D721Med (cell line): ENCODE measurements at places on chromosomes 12 and 14.

DNA sequence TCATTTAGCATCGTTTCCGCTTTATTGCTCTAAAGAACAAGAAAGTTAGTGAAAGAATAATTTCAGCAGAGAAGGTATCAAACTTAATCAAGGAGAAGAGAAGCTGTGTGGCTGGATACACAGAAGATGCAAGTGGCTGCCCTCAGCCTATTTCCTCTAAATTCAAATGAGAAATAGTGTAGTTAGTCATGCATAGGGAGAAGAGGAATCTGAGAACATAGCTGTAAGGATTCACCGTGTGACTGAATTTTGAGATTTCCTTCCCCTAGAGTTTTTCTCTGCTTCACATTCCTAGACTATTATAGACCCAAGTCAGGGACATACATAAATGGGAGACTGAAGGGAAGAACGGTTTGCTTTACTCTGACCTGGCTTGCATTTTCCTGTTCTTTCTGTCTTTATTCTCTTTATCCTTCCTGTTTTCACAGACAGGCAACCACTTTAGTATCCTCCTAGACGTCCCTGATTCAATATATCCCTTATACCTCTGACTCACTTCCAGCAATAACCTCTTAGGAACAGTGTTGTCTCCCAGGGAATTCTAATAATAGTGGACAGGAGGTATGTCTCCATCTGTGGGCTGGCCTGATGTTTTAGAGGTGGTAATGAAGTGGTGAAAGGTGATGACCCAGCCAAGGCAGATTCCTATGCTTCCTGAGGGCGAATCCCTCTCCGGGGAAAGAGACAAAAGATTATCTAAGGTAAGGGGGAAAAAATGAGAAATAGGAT, 7.0 kb downstream of the RNASE10 start:
- DNase-seq, result no peak

DNA sequence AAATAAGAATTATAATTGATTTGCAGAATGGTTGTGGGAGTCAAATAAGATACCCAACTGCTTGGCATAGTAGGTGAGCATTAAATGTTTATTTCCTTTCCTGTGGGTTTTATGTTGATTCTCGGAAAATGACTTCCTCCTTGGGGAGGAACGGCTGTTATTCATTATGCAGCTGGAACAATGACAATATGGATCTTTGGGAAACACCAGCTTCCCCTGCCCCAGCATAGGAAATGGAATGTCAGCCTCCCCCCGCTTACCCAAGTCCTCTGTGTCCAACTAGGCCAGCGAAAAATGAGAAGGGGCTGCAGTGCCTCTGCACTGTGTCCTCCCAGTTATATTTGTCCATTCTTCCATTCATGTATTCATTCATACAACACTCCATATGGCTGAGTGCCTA, 11.7 kb upstream of the CCDC177 start:
- no peak for DNase-seq

GRCh38 chr12:80825506-80825905, 108.8 kb downstream of the MYF5 start:
- no peak for DNase-seq

- DNase-seq, result no peak
Measured at GRCh38 chr14:80659783-80660182, 281.8 kb downstream of the CEP128 start.

DNA sequence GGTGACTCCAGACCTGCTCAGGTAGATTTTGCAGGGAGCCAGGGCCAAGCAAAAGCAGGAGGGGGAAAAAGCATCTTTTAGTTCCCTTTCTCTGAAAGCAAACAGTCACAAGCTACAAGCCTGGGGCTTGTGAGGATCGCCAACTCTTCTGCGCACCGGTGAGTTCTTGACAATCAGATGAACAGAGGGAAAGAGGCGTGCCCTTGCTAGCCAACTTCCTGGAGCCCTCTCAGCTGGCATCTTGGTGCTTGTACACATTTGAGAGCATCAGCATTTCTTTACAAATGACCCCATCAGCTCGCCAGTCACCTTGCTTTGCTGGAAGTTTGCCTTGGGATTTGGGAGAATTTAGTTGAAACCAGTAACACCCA, 55.5 kb downstream of the ZNF664 start:
- no peak for DNase-seq

DNA sequence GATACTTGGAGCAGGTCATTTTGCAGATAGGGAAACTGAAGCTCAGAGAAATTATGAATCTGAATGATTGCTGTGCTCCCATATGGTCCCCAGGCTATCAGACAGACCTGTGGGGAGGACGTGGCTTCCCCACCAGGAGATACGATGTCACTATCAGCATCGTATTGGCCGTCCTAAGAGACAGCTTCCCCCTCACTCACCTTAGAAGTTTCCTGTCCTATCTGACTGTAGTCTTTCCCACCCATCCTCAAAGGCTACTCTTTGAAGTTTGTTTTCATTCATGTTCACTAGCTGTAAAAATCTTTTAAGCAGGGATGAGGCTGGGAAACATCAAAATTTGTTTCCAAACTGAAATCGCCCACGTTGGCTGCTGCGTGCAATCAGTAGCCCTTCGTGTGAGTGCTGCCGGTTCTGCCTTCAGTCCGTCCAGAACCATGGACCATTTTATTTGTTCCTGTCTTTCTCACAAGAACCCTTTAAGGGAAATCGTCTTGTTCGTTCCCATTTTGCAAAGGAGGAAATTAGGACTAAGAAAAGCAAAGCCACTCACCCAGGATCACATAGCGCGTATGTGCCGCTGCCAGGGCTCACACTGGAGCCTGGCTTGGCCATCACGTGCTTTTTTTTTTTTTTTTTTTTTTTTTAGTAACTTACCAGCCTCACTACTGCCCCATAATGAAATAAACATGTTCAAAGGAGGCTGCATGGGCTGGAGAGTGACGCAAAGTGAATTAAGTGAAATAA, 1.0 kb upstream of the KDM2B start:
- DNase-seq, result no peak

DNA sequence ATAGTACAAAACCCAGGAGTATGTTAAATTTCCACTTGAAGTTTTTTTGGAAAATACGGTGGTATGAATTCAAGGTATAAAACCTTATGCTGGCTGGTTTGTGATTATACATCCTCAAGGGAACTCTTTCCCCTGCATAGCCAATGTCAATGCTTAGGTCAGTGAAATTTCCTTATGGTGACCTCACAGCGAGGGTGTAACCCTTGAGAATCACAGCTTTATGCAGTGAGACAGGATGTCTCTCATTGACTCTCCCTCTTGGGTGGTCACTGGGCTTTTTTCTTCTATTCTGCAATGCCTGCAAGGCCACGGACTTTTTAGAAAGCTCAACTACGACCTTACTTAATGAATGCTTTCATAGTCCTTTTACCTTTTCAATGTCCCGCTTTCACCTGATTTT, 64.4 kb downstream of the TMTC1 start:
- DNase-seq, result no peak

GRCh38 chr14:101033006-101033405, 129.5 kb upstream of the RTL1 start:
- DNase-seq, result no peak

- no peak for DNase-seq
Measured at GRCh38 chr12:49867570-49868341, 24.9 kb upstream of the BCDIN3D start.

DNA sequence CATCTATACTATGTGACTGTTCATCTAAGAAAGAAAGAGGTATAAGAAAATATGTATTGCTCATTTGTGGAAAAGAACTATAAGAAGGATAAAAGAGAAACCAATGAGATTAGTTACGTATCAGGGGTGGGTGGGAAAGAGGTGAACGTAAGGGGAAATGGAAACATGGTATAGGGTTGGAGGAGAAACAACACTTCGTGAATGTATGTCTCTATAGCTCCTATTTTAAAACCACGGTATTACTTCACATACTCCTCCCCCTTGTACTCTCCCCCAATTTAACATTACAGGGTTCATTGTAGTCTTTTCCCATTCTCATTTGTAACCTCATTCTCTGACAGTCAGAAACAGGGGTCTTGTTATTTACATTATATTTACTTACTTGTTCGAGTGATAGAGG, 120.4 kb downstream of the FOXG1 start:
- no peak for DNase-seq

DNA sequence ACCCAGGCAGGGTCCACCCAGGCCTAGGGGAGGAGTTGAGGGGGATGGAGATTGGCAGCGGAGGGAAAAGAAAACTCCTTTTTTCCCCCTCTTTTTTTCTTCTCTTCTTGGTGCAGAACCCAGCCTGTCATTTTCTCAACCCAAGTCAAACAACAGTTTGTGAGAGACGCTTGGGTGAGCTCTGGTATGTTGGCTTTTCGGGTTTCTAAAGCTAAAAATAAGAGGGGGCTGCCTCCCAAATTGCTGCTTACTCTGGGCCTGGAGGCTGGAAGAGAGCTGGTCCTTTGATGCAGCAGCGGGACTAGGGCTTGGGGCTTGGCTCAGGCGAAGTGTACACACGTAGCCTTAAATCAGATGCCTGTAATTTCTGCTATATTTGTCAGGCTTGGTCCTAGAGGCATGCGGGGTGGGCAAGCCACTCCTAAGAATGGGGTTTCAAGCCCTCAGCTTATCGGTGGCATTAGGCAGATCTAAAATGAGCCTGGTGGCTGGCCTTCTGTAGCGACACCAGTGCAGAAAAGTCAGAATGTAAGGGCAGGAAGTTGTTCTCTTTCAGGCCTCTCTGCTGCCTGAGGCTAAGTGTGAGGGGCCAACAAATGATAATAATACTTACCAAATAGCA, 816 bp upstream of the SLC8A3 start:
- no peak for DNase-seq

- no peak for DNase-seq
Measured at GRCh38 chr12:19760611-19761010, 321.3 kb downstream of the AEBP2 start.

GRCh38 chr14:105484069-105484996, 2.4 kb upstream of the CRIP1 start:
- DNase-seq, result no peak

DNA sequence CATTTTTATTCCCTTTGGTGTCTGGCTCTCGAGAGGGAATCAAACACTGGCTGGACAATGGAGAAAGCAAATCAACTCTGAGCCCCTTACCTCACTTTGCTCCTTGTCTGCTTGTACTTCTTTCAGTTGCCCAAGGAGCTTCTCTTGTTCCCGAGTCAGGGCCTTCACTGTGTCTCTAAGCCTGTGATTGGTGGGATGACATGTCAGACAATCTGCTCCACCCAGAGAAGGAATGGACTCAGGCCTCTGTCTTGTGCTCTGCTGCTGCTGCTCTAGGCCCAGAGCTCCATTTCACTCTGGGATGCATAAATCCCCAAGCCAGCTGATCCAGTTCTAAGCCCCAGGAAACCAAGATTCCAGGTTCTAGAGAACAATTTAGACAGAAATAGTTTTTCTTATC, 7.6 kb downstream of the CALCOCO1 start:
- DNase-seq, result no peak

DNA sequence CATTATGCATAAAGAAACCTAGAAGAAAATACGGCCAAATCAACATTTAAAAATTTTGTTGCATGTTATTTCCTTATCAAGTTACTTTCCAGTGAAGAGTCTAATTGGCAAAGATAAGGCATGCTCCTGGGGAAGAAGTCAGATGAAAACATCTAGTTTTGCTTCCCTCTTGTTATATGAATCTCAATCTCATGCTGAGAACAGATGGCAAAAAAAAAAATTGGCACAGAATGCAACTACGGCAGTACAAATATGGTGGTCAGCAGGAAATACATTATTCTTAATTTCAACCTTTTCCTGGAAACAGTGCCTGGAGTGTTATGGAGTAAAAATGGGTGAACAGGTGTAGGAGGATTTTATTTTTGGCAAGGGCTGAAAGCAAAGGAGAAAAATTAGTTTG, 32.8 kb downstream of the HECTD4 start:
- no peak for DNase-seq

- DNase-seq, result no peak
Measured at GRCh38 chr12:57340104-57340503, 89.1 kb upstream of the STAC3 start.

- no peak for DNase-seq
Measured at GRCh38 chr12:27460471-27460978, 14.0 kb downstream of the SMCO2 start.

DNA sequence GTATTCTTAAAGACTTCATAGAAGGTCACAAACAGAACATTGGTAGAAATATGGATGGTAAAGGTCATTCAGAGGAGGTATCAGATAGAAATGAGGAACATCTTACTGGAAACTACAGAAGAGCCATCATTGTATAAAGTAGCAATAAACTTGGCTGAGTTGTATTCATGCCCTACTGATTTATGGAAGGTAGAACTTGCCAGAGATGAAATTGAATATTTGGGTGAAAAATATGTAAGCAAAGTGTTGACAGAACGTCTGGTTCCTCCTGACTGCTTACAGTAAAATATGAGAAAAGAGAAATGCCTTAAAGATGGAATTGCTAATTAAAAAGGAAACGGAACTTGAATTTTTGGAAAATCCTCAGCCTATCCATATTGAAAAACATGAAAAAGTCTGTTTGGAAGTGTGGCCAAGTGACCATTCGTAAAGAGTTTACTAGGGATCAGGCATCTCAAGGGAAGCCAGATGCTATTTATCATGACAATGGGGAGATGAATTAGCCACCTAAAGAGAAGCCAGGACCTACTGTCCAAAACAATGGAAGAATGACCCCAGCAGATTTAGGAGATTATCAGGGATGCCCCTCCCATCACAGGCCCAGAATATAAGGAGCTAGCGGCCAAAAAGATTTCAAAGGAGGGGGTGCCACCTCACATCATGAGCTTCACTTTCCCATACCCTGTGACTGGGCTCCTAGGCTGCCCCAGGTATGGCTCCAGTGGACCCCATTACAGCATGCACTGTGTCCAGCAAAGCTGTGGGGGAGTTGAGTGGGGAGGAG, 189.3 kb downstream of the ITPR2 start:
- DNase-seq, result no peak

DNA sequence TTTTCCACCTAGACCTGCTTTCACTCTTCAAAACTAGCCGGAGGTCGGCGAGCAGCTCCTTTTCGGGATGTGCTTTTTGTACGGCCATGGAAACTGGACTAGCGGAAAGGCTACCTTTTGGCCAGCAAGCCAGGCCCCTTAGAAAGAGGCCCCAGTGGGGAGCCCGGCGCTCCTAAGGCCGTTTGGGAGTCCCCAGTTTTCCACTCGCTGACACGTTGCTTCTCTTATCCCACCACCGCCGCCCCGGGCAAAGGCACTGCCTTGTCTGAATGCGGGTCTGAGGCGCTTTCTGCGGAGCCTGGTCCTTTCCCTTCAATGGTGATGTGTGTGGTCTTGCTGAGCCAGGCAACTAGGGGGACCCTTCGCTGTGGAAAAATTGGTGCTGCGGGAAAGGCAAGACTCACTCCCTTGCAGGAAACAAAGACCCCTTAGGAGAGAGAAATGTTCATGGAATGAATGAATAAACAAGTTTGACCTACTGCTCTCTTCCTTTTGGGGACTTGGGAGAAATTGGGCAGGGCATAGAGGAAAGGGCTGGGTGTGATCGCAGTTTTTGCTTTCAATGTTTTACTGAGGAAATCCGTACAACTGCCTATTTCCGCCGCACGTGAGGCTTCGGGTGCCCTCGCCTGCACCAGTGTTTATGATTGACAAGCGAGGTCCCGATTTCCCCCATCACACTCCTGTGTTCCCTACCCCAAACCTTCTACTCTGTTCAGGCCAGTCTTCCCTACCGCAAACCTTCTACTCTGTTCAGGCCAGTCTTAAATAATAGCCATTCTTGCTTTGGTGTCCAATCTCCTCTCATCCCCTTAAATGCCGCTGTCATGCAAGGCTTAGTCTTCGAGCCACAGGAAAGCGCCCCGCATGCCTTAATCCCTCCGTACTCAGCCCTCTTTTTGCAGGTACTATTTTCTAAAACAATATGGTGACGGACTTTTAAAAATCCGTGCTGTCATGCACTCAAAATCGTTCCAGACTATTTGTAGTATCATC, 1.0 kb upstream of the SLC38A2 start:
- no peak for DNase-seq

GRCh38 chr12:56521209-56521589, 421 bp upstream of the RBMS2 start:
- no peak for DNase-seq
